ENCODE measurements at places on chromosomes 2 and 18. TPM values are rescaled to one million over a fixed set of nuclear protein-coding genes. Genes with fewer than 3 reads are reported as not detected.

Gene TANK
- total RNA-seq = 68.5 TPM

Gene PLGLB2
- 6.5 TPM for total RNA-seq

Gene ID2
- total RNA-seq = 50.5 TPM

Gene PROM2
- total RNA-seq = 1.7 TPM

Gene TUBA4B
- not detected for total RNA-seq

Gene GIGYF2
- total RNA-seq = 60.4 TPM

- H3K27me3 ChIP-seq = peaks cover 3% of the 10 kb centered on the region
- no peaks in the 10 kb centered on the region for H3K36me3 ChIP-seq
- H3K27ac ChIP-seq = no peak overlapping the region
- H3K4me1 ChIP-seq = no peaks in the 10 kb centered on the region
- DNase-seq = no peak
These were observed 150.4 kb downstream of the NR4A2 start for GRCh38 chr2:156182132-156182531.

DNA sequence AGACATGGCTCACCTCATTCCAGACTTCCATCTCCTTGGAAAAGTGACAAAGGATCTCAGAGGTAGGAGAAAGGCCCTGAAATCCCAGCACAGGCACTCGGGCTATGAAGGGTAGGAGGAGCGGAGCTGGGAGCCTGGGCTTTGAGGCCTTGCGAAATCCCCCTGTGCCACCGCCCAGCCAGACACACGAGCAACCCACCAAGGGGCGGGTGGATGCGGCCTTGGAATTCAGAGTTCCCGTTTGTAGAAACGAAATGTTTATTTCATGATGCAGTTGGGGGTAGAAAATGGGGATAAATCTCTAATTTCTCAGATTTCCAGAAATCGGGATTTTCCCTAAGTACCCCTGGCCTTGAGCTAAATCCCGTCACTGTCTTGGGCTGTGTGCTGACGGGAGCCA is 177.1 kb upstream of the HDAC4 start:
- DNase-seq = no peak
- no peaks in the 10 kb centered on the region for H3K4me1 ChIP-seq
- no peak overlapping the region for H3K27ac ChIP-seq
- peaks cover 9% of the 10 kb centered on the region for H3K27me3 ChIP-seq

DNA sequence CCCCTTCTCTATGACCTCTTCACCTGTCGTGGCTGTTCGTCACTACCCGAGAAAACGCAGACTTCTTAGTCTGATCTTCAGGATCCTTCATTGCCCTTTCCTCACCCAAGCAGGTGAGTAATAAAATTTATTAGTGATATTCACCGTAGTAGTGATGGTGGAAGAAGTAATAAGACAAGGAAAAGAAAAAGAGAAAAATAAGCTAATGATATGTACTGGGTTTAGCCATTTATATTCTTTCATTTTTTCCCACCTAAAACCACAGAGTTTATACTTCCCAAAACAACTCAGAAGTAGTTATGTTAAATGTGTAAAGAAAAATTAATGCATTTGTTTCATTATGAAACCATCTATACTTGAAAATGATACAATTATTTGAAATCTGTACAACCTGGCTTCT is 19.7 kb downstream of the GYPC start:
- no peak overlapping the region for H3K4me3 ChIP-seq
- H3K27me3 ChIP-seq = no peaks in the 10 kb centered on the region
- no peak for DNase-seq
- H3K4me1 ChIP-seq = no peaks in the 10 kb centered on the region

DNA sequence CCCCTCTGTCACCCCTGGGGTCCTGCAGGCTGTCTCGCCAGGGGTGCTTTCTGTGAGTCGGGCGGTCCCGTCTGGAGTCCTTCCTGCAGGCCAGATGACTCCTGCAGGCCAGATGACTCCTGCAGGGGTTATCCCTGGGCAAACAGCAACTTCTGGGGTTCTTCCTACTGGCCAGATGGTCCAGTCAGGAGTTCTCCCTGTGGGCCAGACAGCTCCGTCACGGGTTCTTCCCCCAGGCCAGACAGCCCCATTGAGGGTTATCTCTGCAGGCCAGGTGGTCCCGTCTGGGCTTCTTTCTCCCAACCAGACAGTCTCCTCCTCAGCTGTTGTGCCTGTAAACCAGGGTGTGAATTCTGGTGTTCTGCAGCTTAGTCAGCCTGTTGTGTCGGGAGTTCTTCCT is 27.6 kb downstream of the ADNP2 start:
- H3K27me3 ChIP-seq = no peaks in the 10 kb centered on the region
- peaks cover 28% of the 10 kb centered on the region for H3K36me3 ChIP-seq
- no peak for DNase-seq
- H3K27ac ChIP-seq = no peak overlapping the region
- H3K4me3 ChIP-seq = no peak overlapping the region

DNA sequence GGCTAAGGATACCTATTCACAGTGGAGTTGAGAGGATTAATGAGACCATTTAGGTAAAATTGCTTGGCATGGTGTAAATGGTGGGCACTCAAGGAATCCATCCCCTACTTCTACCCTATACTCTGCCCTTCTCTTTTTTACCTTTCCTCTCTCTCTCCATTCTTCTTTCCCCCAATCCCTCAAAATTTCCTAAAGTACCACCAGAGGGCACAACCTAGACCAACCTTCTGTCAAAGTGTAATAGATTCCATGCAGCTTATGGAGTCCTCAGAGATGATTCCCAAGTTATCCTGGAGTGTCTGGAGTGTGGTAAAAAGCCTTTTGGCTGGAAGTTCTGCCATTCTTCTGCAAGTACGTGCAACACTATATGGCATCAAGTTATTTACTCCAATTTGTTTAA is 33.0 kb upstream of the CCDC195 start:
- H3K27ac ChIP-seq = no peak overlapping the region
- no peak for DNase-seq
- H3K4me3 ChIP-seq = no peak overlapping the region
- H3K27me3 ChIP-seq = no peaks in the 10 kb centered on the region
- peaks cover 10% of the 10 kb centered on the region for H3K4me1 ChIP-seq

- H3K27ac ChIP-seq = no peak overlapping the region
- no peak overlapping the region for H3K4me3 ChIP-seq
These were observed 54.2 kb downstream of the SDC1 start for GRCh38 chr2:20170704-20171250.

- H3K4me3 ChIP-seq = peak overlapping the region; percentile 24
- peak overlapping the region; percentile 92 for H3K27ac ChIP-seq
- DNase-seq = no peak
- H3K4me1 ChIP-seq = peaks cover 100% of the 10 kb centered on the region
- H3K27me3 ChIP-seq = no peaks in the 10 kb centered on the region
These were observed 120.5 kb upstream of the ZFP36L2 start for GRCh38 chr2:43346602-43347567.

GRCh38 chr18:79283929-79284328 is 111.8 kb upstream of the NFATC1 start:
- H3K27ac ChIP-seq = no peak overlapping the region
- no peak overlapping the region for H3K4me3 ChIP-seq
- peaks cover 7% of the 10 kb centered on the region for H3K36me3 ChIP-seq
- H3K4me1 ChIP-seq = no peaks in the 10 kb centered on the region
- no peak for DNase-seq

DNA sequence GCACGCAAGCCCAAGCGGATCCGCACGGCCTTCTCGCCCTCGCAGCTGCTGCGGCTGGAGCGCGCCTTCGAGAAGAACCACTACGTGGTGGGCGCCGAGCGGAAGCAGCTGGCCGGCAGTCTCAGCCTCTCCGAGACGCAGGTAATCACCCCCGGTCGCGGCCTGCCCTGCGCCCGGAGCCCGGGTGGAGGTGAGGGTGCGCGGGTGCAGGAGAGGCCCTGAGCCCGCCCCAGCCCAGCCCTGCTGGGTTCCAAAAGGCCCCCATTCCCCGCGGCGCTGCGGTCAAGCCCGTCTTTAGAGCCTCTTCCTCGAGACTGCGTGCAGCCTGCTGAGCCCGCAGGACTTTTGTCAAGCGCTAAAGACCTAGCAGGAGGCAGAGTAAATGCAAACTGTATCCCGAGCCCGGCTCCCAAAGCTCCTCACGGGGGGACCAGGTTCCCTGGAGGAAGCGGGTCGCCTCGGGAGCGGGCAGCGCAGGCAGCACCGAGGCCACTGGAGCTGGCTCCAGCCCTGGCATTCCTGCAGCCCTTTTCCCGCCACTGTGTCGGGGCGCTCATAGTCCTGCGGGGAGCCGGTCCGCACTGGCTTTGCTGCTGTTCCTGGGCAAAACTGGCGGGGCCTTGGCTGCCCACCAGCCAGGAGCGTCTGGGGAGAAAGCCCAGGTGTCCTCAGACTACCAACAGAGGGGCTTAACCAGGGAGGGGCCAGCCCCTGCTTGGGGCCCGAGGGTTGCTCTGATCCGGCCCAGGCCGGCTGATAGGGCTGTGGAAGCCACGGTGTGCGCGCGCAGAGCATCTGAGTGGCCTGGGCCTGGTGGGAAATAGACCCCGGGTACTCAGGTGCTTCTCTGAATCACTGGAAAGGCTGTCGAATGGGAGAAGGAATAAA is 7.3 kb downstream of the EMX1 start:
- no peaks in the 10 kb centered on the region for H3K36me3 ChIP-seq
- H3K27me3 ChIP-seq = peaks cover 46% of the 10 kb centered on the region
- DNase-seq = peak; percentile 79
- no peak overlapping the region for H3K27ac ChIP-seq

Measured in chondrocyte (in vitro differentiated cells).